Dermis microvascular lymphatic vessel endothelial cell (primary cell): ENCODE measurements at places on chromosomes 7 and 10. TPM values are rescaled to one million over a fixed set of nuclear protein-coding genes. Genes with fewer than 3 reads are reported as not detected.

- DNase-seq: no peak
These were observed 1047.4 kb upstream of the LRRN3 start for GRCh38 chr7:110043519-110043918.

GRCh38 chr7:131443496-131443895 lies 112.9 kb downstream of the PODXL start:
- no peak for DNase-seq

GRCh38 chr10:124168581-124168980 lies 75.2 kb upstream of the CHST15 start:
- no peak for DNase-seq

DNA sequence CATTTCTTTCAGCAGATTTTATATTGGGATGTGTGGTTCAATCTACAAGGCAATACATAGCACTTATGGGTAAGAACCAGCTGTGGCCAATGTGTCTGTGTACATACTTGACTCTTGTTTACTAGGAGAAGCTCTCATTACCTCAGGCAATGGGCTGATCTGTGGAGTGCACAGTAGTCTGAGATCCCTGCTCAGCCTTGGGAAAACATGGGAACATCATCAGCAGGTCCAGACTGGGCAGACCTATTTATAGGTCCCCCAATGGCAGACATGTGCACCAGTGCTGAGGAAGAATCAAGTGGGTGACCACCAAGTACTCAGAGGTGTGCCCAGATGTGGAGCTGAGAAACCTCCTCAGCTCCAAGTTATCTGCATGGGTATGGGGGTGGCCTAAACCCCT lies 349.7 kb downstream of the KIF20B start:
- no peak for DNase-seq

DNA sequence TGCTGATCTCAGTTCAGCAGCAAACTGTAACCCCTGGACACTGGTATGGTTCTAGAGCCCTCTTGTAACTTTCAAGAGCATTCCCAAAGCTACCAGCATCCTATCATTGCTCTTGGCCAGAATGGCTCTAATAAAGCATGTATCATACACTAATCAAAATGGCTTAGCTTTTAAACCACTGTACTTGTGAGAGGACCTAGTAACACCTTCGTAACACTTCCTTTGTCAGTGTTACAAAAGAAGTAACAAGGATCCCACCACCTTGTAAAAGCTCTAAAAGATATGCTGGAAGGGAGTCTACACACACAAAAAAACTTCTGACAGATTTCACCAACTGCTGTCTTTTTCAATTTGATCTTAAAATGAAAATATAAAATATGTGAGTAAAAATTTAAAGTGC lies 144.7 kb downstream of the ALOX5 start:
- DNase-seq: no peak

GRCh38 chr10:105025092-105025491 lies 384.0 kb downstream of the SORCS3 start:
- no peak for DNase-seq

- DNase-seq: no peak
These were observed 259.5 kb upstream of the LRRN3 start for GRCh38 chr7:110831419-110831818.

DNA sequence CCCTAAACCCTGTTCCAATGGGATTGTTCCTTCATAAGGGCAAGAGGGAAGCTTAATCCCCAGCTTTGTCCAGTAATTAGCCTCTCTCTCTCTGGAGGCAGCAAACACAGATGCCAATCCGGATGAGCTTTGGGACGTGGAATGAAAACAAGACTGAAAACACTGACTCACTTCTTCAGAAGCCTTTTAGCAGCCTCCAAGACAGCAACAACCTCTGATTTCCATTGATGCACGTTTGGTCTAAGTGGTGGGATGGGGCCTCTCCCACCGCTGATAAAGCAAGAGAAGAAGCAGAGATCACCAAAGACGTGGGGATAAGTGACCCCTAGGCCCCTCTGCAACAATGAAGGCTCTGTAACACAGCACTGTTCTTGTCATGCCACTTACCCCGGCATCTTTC lies 5.8 kb upstream of the GFRA1 start:
- DNase-seq: no peak

DNA sequence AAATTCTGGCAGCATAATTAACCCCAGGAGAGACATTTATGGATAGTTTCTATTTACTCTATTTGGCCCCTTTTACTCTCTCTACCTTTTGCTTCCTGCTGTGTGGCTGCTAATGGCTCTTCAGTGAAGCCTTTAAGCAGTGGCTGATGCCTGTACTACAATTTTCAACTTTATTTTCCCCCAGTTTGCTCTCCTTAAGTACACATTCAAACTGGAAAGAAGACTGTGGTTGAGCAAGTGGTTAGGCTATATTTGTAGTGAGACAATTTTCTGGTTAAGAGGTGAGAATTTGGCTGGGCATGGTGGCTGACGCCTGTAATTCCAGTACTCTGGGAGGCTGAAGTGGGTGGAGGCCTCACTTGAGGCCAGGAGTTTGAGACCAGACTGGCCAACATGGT lies 8.5 kb upstream of the RSBN1L start:
- DNase-seq: no peak

GRCh38 chr10:1037098-1037497 lies 11.4 kb upstream of the IDI2 start:
- no peak for DNase-seq

GRCh38 chr7:97224316-97224715 lies 106.8 kb downstream of the SDHAF3 start:
- no peak for DNase-seq

GRCh38 chr10:1544929-1545328 lies 192.4 kb downstream of the ADARB2 start:
- DNase-seq: no peak

GRCh38 chr7:43647673-43648472 lies 65.0 kb downstream of the STK17A start:
- peak; percentile 84 for DNase-seq

- no peak for DNase-seq
These were observed 274 bp downstream of the PITX3 start for GRCh38 chr10:102241032-102241443.

DNA sequence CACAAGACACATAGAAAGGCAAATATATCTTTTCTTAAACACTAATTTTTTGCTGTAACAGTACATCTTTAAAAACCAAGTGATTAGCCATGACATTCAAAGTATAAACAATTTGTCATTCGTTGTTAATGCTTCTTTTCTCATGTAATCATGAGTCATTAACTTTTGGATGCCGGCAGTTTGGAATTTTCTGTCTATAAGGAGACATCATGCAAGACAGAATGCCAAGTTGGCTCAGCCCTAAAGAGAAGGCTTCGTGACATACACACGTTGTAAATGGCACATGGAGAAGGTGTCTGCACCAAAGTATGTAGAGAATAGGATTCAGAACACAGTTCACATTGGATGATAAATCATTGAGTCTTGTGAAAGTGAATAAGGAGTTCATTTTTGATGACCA lies 35.9 kb downstream of the CCDC3 start:
- no peak for DNase-seq

DNA sequence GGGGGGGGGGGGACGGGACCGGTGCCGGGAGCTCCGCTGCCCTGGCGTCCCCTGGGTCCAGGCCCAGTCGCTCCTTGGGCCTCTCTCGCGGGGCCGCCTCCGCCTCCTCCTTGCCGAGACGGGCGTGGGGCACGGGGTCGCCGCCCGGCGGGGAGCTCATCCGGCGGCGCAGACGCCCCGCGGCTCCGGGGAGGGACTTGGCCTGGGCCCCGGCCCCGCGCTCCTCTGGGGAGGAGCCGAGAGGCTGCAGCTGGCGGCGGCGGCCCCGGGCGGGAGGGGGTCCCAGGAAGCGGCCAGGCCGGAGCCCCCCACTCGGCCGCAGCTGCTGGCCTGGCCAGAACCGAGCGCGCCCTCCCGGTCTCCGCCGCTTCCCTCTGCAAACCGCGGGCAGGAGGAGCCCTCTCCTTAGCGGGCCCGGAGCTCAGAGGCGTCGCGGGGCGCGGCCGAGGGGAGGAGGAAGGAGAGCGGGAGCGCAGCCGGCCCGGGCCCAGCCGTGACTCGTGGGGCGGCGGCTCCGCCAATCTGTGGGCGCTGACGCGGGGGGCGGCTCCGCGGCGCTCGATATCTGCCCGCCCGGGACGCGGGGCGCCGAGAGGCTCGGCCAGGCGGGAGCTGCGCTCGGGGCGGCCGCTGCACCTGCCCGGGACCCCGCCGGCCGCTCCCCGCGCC lies at the start of gene FAM20C:
Gene FAM20C, plus strand, starts transcription at position 591 of the 669 bp plus-strand sequence. CDS start 629 bp downstream, outside the sequence.
- DNase-seq: peak; percentile 75

GRCh38 chr7:44966731-44967538 lies 11.9 kb downstream of the MYO1G start:
- no peak for DNase-seq

DNA sequence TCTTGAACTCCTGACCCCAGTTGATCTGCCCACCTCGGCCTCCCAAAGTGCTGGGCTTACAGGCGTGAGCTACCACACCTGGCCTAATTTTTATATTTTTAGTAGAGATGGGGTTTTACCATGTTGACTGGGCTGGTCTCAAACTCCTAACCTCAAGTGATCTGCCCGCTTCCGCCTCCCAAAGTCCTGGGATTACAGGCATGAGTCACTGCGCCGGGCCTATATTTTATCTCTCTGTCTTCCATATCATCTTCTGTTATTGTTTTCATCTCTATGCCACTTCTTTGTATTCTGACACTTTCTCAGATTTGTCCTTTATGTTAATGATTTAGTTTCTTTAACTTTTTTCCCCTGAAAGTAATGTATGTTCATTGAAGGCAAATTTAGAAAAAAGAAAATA lies 55.0 kb upstream of the FMC1 start:
- no peak for DNase-seq

GRCh38 chr7:119724041-119724792 lies 548.8 kb upstream of the KCND2 start:
- no peak for DNase-seq

- DNase-seq: no peak
These were observed 31.4 kb upstream of the CREB3L2 start for GRCh38 chr7:138033241-138033640.

DNA sequence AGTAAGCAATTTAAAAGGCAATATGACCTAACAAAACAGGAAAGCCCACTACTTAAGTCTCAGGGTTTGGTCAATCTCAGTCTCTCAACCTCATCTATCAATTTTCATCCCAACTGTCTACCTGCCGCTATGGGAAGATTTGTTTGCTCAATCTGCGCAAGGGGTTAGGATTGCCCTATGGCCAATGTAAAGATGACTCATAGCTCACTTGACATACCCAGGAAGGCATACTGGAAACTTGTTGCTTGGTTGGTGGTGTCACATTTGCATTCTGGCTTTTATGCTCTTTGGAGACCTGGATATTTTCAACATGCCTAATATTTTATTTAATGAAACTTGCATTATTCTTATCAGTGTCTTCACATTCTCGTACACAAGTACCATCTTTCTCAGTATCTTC lies 78.1 kb upstream of the TMEM196 start:
- DNase-seq: no peak

GRCh38 chr10:113751181-113751732 lies at the start of gene PLEKHS1:
Gene PLEKHS1, plus strand, starts transcription at chr10:113751682. Its CDS starts 3,596 bp downstream, at chr10:113755278.
- no peak for DNase-seq

GRCh38 chr7:81501220-81501619 lies 268.6 kb downstream of the HGF start:
- DNase-seq: no peak

DNA sequence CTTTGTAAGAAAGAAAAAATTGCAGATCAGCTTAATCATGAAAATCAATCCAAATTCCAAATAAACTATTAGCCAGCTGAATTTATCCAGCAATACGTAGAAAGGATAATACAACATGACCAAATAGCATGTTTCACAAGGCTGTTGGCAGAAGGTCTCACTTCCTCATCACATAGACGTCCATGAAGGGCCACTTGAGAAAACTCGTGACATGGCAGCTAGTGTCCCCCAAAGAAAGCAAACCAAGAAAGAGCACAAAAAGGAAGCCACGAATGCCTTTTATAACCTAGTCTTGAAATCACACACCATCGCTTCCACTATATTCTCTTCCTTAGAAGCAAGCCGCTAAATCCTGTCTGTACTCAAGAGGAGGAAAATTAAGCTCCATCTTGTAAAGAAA lies 105.6 kb upstream of the NRBF2 start:
- DNase-seq: no peak

DNA sequence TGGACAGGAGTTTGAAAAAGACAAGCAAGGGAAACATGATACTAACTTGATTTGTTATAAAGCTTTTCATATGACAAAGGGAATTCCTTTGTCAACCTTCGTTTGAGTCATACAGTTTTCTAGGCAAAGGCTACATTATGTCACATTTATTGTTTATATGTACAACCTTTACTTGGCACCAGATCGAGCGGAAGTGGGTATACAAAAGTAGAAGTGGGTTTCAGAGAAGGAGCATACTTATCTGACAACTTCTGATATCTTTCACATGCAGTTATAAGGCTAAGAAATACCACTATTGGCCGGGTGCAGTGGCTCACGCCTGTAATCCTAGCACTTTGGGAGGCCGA lies 11.0 kb downstream of the STMP1 start:
- DNase-seq: peak; percentile 14

- no peak for DNase-seq
These were observed 190.0 kb upstream of the SMIM30 start for GRCh38 chr7:113308399-113308798.

DNA sequence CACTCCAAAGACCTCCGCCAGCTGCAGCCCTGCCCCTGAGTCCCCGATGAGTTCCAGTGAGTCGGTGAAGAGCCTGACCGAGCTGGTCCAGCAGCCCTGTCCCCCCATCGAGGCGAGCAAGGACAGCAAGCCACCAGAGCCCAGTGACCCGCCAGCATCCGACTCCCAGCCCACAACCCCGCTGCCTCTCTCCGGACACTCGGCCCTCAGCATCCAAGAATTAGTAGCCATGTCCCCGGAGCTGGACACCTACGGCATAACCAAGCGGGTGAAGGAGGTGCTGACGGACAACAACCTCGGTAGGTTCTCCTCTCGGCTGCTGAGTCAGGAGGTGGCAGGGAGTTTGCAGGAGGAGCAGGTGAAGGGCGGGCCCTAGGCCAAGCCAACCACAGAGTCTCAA lies 59.3 kb upstream of the SH2B2 start:
- no peak for DNase-seq

- no peak for DNase-seq
These were observed 3.3 kb upstream of the PLXDC2 start for GRCh38 chr10:19812976-19813375.

GRCh38 chr10:77565590-77566023 lies 72.0 kb downstream of the KCNMA1 start:
- DNase-seq: no peak

Gene TTYH3
- 37.1 and 64.6 TPM in 2 replicates for total RNA-seq

Gene ARHGAP12
- total RNA-seq: 19.8 and 22.8 TPM in 2 replicates

Gene UTF1
- not detected in 2 replicates for total RNA-seq

Gene C7orf57
- under 0.01 TPM in 1 of 2 replicates, not detected in the other for total RNA-seq

Gene FRMD4A
- total RNA-seq: 16.3 and 19.0 TPM in 2 replicates

Gene PLEKHA8
- total RNA-seq: 11.8 and 13.0 TPM in 2 replicates

Gene GLI3
- 0.25 and 0.26 TPM in 2 replicates for total RNA-seq

Gene SPDYE9
- not detected in 2 replicates for total RNA-seq

Gene FBXL13
- total RNA-seq: 0.13 and 0.39 TPM in 2 replicates

Gene AKR1C1
- total RNA-seq: 30.8 and 81.5 TPM in 2 replicates

Gene PSD
- total RNA-seq: 0.26 and 0.63 TPM in 2 replicates

Gene RALA
- total RNA-seq: 28.4 and 35.0 TPM in 2 replicates

Gene CRPPA
- 1.2 and 1.8 TPM in 2 replicates for total RNA-seq

Gene FAM200A
- total RNA-seq: 3.7 and 4.7 TPM in 2 replicates

Gene FAM25A
- total RNA-seq: not detected in 2 replicates

Gene DNAJC9
- 19.1 and 30.8 TPM in 2 replicates for total RNA-seq

Gene DHTKD1
- 19.0 and 20.7 TPM in 2 replicates for total RNA-seq

Gene LRRTM3
- not detected in 2 replicates for total RNA-seq

Gene ANKRD22
- not detected in 2 replicates for total RNA-seq
